ENCODE measurements at places on chromosomes 11 and 22. TPM values are rescaled to one million over a fixed set of nuclear protein-coding genes. Genes with fewer than 3 reads are reported as not detected.

DNA sequence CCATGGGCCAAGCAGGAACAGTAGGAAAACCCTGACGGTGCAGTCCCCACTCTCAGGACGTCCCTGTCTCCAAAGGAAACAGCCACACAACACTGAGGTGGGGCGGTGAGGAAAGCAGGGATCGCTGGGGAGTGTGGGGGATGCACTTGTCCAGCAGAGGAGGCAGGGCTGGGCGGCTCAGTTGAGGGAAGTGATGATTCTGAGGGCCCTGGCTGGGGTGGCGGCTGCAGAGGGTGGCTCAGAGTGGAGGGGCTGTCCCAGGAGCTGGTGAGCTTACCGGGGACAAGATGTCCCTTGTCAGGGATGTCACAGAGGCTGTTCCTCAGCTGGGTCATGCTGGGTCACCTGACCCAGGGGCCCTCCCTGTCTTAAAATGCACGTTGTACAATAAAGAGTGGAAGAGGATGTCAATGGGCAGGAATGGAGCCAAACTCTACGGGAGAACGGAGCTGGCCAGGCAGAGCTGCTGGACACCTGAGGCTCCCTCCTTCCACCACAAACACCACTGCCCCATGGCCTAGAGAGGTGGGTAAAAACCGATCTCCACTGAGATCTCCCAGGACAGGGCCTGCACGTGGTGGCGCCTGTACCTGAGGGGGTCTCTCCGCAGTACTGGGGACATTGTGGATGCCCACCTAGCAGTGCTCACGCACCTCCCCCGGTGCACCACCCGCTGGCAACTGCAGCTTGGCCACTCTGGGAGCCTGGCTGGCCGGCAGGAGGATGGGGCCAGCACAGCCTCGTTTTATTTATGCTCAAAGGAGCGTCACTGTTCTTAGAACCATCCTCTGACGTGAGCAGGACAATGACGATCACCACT is 9.7 kb upstream of the EFCAB6 start:
- DNase-seq = no peak

- DNase-seq = no peak
These were observed 102.3 kb downstream of the AMOTL1 start for GRCh38 chr11:94870422-94870821.

DNA sequence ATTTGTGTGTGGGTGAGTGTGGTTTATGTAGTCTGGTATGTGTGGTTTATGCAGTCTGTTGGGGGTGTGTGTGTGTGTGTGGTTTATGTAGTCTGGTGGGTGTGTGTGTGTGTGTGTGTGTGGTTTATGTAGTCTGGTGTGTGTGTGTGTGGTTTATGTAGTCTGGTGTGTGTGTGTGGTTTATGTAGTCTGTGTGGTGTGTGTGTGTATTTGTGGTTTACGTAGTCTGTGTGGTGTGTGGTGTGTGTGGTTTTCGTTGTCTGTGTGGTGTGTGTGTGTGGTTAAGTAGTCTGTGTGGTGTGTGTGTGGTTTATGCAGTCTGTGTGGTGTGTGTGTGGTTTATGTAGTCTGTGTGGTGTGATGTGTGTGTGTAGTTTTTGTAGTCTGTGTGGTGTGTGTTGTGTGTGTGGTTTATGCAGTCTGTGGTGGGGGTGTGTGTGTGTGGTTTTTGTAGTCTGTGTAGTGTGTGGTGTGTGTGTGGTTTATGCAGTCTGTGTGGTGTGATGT is 26.2 kb upstream of the PARVG start:
- no peak for DNase-seq

DNA sequence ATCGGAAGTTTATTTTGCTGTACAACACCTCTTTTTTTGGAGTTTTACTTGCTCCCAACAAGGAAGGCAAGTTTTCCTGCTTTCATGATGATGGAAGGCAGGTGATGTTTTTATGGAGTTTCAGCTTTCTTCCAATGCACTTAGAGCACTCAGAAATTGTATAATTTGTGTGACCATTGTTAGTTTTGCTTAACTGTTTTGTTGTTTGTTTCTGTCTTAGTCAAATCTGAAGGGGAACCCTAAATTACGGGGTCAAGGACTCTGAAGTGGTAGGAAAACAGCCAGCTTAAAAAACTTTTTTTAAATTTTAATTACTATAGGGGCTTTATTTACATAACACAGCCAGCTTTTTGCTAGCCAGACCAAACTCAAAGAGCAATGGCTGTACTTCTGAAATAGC is 14.7 kb downstream of the APOL6 start:
- no peak for DNase-seq

DNA sequence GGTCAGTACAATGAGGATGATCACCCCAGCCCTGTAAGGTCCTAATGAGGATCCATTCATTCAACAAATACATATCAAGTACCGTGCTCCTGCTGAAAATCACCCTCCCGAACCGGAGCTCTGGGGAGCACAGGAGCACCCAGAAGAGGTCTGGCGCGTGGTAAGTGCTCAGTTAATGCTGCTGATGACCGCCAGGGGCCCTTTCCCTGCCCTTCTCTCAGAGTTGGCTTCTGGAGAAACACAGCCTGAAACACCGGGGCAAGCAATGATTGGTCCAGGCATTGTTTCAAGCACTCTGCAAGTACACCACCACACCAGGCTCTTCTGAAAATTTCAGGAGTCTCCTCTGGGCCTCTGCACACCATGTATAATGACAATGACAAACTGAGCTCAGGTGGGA is 3.8 kb upstream of the CCDC86 start:
- DNase-seq = no peak

- no peak for DNase-seq
These were observed 22.3 kb upstream of the KCNJ11 start for GRCh38 chr11:17410606-17411379.

- DNase-seq = peak; percentile 77
These were observed at the start of gene SH3BP1 for GRCh38 chr22:37639070-37639760. Gene SH3BP1, plus strand, starts transcription at chr22:37639669. Its CDS starts 119 bp downstream, at chr22:37639788.

DNA sequence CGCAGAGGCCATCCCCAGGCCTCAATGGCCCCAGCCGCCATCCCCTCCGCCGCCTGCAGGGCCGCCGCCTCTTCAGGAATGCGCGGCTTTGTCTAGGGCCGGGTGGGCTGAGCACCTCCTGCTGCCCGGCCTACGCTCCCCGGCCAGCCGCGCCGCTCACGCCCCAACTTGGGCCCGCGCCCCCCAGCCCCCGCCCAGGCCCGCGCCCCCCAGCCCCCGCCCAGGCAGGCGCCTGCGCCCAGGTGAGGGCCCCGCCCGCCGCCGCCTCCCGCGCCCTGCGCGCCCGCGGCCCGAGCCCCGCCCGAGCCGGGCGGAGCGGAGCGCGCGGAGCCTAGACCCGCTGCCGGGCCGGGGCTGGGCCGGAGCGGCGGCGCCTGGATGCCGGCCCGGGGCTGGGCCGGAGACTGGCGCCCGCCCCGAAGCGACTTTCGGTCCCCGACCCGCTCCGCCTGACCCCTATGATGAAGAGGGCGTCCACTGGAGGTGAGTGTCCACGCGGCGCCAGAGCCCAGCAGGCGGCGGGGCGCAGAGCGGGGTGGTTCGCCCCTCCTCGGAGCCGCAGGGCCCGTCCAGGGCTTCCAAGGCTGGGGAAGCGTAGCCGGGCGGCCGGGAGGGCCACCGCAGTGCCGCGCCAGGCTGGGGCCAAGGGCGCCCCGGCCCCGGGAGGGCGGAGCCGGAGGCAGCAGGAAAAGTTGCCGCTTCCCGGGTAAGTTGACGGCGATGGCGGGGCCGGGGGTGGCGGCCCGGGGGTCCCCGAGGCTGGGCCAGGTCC is 34.3 kb upstream of the PRODH start:
- peak; percentile 57 for DNase-seq

DNA sequence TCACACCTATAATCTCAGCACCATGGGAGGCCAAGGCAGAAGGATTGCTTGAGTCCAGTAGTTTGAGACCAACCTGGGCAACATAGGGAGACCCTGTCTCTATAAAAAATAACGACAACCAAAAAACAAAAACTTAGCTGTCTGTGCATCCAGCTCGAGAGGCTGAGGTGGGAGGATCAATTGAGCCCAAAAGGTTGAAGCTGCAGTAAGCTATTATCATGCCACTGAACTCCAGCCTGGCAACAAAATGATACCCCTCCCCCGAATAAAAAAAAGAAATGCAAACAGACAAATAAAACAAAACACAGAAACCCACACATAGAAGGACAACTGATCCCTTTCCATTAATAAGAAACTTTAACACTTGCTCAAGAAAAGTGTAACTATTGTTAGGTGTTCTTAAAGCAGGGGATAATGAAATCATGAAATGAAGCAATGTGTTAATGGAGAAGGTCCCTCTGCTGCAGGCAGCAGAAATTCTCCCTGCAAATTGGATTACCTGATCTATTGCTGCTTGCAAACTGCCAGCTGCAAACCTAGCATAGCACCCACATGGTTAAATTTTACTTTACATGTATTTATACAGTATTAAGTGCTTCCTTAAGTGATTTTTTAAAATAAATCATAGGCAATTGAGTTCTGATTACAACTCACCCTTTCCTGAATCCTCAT is 226.3 kb downstream of the SBF2 start:
- DNase-seq = no peak

GRCh38 chr11:10139656-10140055 is 154.4 kb downstream of the SBF2 start:
- no peak for DNase-seq

- peak; percentile 42 for DNase-seq
These were observed 33.6 kb upstream of the SUSD2 start for GRCh38 chr22:24147666-24148065.

DNA sequence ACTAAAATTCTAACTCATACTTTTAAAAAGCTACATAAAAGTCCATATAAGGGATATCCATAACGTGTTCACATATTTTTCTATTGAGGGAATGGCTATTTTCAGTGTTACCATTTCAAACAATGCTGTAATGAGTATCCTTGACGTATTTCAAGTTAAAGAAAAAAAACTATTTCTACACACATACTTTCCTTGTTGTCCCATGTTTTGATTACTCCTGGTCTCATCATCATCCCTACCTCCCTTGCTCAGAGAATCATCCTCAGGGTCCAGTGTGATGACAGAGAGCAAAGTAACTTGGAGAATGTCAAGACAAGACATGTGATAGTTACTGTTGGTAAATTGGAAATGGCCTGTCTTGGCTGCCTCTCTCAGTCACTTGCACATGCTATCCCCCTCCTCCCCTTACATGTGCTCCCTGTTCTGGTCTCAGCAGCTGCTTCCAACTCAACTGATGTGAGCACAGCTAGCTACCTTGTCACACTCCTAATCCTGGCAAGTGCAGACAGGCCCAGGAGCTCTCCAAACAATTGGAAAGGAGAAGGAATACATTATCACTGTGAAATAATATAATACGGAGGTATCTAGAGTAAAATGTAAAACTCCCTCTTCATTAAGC is 21.8 kb downstream of the NUMA1 start:
- no peak for DNase-seq

The OR56A3 gene
- total RNA-seq = not detected

The CRYBB1 gene
- total RNA-seq = 0.87 TPM

The MMP27 gene
- not detected for total RNA-seq

The TMEM151A gene
- 0.14 TPM for total RNA-seq

The TPP1 gene
- 81.5 TPM for total RNA-seq

The OR4A16 gene
- not detected for total RNA-seq

The DNAJB7 gene
- not detected for total RNA-seq

The DBX1 gene
- total RNA-seq = not detected

The PRR33 gene
- total RNA-seq = 5.0 TPM

The SLC6A5 gene
- total RNA-seq = not detected

The C1QTNF5 gene
- 17.5 TPM for total RNA-seq

The RIMBP3B gene
- total RNA-seq = 0.08 TPM
